ENCODE measurements at places on chromosomes 7 and 10.
A peak's percentile ranks its signal among the peaks of the same experiment; 100 is the strongest.

GRCh38 chr10:78165617-78166016 is 132.0 kb downstream of the RPS24 start:
- peak; percentile 8 for DNase-seq

DNA sequence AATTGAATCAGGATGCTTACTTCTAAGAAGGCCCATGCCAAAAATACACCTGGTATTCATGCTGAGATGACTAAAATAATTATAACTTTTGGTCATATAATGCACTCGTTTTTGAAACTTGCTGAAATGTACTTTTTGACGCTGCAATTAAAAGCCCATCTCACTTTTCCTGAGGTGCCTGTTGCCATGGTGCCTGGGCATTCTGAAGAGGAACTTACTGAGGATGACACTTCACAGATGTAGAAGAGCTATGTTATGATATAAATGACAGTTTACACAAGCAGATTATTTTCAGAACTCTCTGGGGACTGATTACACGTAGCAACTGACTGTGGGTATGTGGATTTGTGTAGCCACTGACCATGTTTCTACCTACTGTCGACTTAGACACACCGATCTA is 182.4 kb downstream of the TPK1 start:
- DNase-seq: no peak

GRCh38 chr10:14010101-14010558 is 320.6 kb downstream of the FRMD4A start:
- DNase-seq: no peak

DNA sequence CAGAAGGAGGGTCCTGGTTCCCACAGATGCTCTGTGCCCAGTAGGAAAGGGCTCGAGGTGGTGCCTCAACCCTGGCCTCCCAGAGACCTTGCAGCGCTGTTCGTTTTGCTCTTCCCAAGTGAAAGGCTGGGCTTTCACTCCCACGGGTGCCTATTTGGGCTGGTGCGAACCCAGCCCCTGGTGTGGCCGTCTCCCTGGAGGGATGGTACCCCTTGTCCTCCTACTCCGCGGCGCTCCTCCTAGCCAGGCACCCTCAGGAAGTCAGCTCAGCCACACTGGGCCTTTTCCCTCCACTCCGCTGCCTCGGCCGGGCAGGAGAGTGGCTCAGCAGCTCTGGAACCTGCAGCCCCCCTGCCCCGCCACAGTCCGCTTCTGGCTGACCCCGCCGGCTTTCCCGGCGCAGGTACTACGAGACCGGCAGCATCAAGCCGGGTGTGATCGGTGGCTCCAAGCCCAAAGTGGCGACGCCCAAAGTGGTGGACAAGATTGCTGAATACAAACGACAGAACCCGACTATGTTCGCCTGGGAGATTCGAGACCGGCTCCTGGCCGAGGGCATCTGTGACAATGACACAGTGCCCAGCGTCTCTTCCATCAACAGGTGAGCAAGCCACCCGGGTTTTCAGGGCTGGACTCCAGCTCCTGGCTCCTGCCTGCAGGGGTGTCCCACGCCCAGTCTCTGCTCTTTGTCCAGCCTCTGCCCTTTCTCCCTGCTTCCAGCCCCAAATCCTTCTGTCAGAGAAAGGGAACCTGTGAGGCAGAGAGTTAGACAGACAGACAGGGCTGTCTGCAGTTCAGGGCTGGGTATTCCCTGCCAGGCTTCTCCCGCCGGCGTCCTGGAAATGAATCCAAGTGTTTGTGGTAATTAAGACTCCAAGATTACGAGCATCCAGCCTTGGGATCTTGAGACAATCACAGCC is 5.2 kb downstream of the PAX2 start:
- DNase-seq: no peak

GRCh38 chr10:19772972-19773371 is 43.3 kb upstream of the PLXDC2 start:
- DNase-seq: no peak
